Type B pancreatic cell (in vitro differentiated cells): ENCODE measurements at places on chromosomes 7 and 10. TPM values are rescaled to one million over a fixed set of nuclear protein-coding genes. Genes with fewer than 3 reads are reported as not detected.

GFRA1 gene
- total RNA-seq, result 11.9 and 45.6 TPM in 2 replicates

IL2RA gene
- total RNA-seq, result not detected in 2 replicates

ELN gene
- 8.8 TPM in 1 of 2 replicates, not detected in the other for total RNA-seq

GPNMB gene
- 7.0 and 13.3 TPM in 2 replicates for total RNA-seq

TMEM270 gene
- 0.57 TPM in 1 of 2 replicates, not detected in the other for total RNA-seq

SHTN1 gene
- 18.2 and 35.6 TPM in 2 replicates for total RNA-seq

SPDYE2 gene
- not detected in 2 replicates for total RNA-seq

DNA sequence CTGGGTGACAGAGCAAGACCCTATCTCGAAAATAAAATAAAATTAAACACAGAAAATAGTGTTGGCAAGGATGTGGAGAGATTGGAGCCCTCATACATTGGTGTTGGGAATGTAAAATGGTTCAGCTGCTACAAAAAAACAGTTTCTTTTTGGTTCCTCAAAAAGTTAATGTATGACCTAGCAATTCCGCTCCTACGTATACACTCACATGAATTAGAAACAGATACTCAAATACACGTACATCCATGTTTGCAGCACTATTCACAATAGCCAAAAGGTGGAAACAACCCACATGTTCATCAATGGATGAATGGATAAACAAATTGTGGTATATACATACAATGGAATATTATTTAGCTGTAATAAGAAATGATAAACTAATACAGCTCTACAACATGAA lies 28.4 kb upstream of the CHCHD3 start:
- no peak for DNase-seq
- no peak overlapping the region for H3K4me3 ChIP-seq
- H3K36me3 ChIP-seq, result peaks cover 3% of the 10 kb centered on the region
- no peak overlapping the region for H3K27ac ChIP-seq
- H3K4me1 ChIP-seq, result no peaks in the 10 kb centered on the region

- H3K4me3 ChIP-seq, result no peak overlapping the region
- H3K27ac ChIP-seq, result no peak overlapping the region
- no peaks in the 10 kb centered on the region for H3K27me3 ChIP-seq
- DNase-seq, result no peak
- H3K4me1 ChIP-seq, result no peaks in the 10 kb centered on the region
These were observed 55.6 kb downstream of the CLIP2 start for GRCh38 chr7:74344786-74345185.

DNA sequence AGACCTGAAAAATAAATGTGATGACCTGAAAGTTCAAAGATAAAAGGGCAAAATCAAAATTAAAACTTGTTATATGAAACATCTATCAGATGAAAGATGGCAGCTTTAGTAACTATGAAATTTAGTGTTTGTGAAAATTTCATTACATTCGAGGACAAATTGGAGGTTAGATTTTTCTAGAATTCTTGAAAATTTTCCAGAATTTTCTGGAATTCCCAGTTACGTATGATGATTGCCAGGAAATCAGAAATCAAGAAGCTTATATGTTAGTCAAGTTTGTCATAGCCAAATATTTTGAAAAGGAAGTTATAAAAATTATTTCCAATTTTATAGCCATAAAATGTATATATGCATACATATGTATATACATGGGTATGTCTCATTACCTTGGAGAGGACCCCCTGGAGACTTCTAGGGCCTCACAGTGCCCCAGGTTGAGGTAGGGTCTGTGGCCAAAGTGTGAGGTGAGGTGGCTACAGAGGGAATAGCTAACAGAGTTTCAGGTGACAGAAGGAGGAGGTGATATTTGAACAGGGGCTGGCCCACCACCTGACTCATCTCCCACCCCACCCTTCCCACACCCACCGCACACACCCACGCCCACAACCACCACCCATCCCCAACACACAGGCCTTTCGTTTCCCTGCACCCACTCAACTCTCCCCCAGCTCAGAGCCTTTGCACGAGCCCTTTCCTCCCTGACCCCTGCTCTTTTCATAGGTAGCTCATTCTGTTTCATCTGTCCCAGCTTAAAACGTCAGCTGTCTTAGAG lies 21.5 kb downstream of the C10orf105 start:
- H3K27ac ChIP-seq, result no peak overlapping the region
- peaks cover 6% of the 10 kb centered on the region for H3K4me1 ChIP-seq
- no peaks in the 10 kb centered on the region for H3K27me3 ChIP-seq
- no peak for DNase-seq
- H3K36me3 ChIP-seq, result no peaks in the 10 kb centered on the region
- no peak overlapping the region for H3K4me3 ChIP-seq

DNA sequence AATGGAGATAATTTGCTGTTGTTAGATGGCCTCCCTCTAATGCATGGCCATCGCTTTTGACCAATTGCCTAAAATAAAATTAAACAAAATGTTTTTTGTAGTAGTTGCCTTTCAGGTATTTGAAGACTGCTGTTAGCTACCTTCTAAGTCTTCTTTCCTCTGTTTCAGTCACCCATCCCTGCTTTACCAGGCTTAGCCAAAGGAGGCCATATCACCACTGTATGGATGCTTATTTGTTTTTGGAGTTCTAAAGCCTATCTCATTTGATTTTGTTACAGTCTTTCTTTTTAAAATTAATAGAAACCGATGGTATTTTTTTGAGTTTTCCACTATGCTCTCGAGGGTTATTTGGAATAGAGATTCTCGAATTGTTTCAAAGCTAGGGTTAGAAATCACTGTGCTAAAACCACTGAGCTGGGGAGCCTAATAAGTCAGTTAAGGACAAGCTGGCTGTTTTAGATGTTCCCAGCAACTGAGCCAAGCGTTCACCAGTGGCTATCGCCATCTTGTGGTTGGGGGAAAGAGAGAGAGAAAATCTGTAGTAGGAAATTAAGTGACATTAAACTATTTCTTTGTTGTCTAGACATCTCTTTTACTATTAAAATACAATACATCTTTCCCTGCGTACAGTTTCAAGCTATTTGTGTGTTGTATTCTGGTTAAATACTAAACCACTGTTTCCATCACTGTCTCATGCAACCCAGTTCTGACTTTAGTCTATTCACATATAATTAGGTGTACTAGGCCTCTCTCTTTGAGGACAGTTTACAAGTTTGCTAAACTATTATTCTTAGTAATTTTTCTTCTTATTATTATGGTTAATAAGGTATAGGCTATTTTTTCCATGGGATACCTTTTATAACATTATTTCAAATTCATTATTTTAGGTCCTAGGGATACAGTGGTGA lies 52.2 kb downstream of the GPR158 start:
- H3K36me3 ChIP-seq, result no peaks in the 10 kb centered on the region
- no peak for DNase-seq
- H3K27ac ChIP-seq, result no peak overlapping the region
- no peaks in the 10 kb centered on the region for H3K27me3 ChIP-seq

- H3K4me3 ChIP-seq, result no peak overlapping the region
- H3K27ac ChIP-seq, result no peak overlapping the region
- no peak for DNase-seq
- H3K27me3 ChIP-seq, result peaks cover 4% of the 10 kb centered on the region
These were observed 28.6 kb upstream of the NRP1 start for GRCh38 chr10:33363106-33363505.

DNA sequence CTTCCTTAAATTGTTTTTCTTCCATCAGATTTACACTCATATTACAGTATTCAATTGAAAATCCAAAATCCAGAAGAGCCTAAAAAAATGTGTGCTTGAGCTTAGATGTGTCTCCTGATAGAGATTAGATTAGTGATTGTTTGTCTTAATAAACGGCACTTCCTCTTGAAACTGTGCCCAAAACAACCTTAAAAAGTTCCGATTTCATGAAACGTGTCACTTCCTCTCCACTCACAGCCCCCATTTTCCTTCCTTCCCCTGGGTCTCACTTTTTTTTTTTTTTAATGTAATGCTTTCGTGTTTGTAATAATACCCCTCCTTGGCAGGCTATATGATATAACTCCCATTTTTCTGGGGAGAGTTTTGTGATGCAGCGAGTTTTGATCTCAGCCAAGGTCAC lies 114.8 kb upstream of the ADO start:
- peaks cover 55% of the 10 kb centered on the region for H3K27me3 ChIP-seq
- peaks cover 8% of the 10 kb centered on the region for H3K4me1 ChIP-seq
- no peak overlapping the region for H3K27ac ChIP-seq
- no peak for DNase-seq
- no peak overlapping the region for H3K4me3 ChIP-seq

- H3K4me1 ChIP-seq, result no peaks in the 10 kb centered on the region
- no peaks in the 10 kb centered on the region for H3K27me3 ChIP-seq
- DNase-seq, result no peak
These were observed 33.9 kb upstream of the ZNF273 start for GRCh38 chr7:64869121-64869725.
